ENCODE measurements at places on chromosomes 3 and 15. TPM values are rescaled to one million over a fixed set of nuclear protein-coding genes. Genes with fewer than 3 reads are reported as not detected.
A peak's percentile ranks its signal among the peaks of the same experiment; 100 is the strongest.

GRCh38 chr3:71495708-71496472 lies 87.6 kb downstream of the FOXP1 start:
- DNase-seq, result peak; percentile 80

DNA sequence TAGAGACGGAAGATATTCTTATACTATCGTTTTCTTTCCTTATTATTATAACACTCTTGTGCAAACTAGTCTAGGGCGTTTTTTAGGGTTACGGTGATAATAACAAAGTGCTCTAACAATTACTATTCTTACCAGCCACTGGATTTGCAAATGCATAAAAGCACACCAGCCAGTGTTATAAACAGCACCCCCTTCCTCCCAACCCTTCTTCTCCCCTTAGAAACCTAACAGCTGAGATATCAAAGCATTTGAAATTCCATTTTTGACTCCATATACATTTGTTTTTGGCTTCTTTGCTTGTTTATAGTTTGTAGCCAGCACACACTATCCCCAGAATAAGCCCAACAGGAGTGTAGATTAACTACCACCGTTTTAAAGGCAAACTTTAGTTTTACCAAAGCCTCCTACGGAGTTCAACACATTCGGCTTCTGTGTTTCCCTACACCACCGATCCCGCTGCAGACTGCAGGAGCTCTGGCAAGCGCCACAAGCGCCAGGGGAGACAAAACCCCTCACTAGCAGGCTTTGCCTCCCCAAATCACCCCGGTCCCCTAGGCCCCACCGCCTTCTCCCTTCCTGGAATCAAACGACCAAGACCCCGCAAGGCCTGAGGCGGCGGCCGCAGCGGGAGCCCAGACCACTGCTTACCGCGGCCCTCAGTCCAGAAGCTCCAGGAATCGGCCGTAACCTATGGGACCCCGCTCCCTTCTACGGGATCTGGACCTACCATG lies 461 bp downstream of the COPB2 start:
- DNase-seq, result no peak

GRCh38 chr3:12748477-12748876 lies 10.6 kb downstream of the TMEM40 start:
- no peak for DNase-seq

The TUSC7 gene
- not detected for total RNA-seq

- no peak for DNase-seq
Observed at GRCh38 chr3:125108833-125109535, 53.2 kb upstream of the HEG1 start.

- peak; percentile 18 for DNase-seq
Observed at GRCh38 chr3:155560594-155560993, 184.3 kb downstream of the PLCH1 start.

The UROC1 gene
- total RNA-seq, result not detected

- DNase-seq, result no peak
Observed at GRCh38 chr15:88607951-88608350, 13.2 kb upstream of the AEN start.

The RLBP1 gene
- not detected for total RNA-seq

- no peak for DNase-seq
Observed at GRCh38 chr3:8835385-8835784, 66.0 kb upstream of the OXTR start.

- no peak for DNase-seq
Observed at GRCh38 chr3:193737191-193737751, 144.3 kb downstream of the OPA1 start.

The PRR23A gene
- total RNA-seq, result not detected

DNA sequence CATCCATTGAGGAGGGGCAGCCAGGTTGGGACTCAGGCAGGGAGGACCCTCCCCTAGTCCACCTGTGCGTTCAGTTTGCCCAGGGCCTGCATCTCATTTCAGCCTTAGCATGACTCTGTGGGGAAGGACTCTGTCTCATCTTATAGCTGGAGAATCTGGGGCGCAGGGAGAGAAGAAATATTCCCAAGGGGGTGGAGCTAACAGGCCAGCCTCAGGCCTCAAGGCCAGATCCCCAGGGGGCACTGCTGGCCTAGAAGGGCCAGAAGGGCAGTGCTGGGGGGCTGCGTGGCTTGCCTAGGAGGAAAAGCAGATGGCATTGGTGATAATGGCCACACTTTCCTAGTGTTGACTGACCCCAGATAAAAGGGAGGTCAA lies 10.9 kb downstream of the AMOTL2 start:
- no peak for DNase-seq

The ITPKA gene
- not detected for total RNA-seq

DNA sequence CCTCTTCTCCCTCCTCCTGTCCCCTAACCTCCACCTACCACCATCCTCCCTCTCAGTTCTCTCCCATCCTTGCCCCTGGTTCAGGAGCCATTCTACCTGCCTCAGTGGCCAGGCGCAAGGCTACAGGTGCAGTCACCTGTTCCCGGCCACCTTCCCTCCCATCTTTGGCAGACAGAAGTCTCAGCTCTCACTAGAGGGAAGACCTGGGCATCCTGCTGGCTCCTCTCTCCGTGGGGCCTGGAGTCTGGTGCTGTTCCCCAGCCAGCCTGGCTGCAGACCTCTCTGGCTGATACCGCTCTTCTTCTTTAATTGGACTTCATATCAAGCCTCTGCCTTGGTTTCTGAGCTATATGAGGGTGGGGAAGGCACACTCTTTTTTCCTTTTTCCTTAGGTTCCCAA lies 53.0 kb upstream of the SLC6A1 start:
- DNase-seq, result no peak

- no peak for DNase-seq
Observed at GRCh38 chr3:14946236-14946635, 1.1 kb upstream of the NR2C2 start.

The ATP10A gene
- total RNA-seq, result not detected

GRCh38 chr15:68404056-68404798 lies 27.7 kb downstream of the ITGA11 start:
- no peak for DNase-seq
